ENCODE measurements at places on chromosomes 2 and 18. TPM values are rescaled to one million over a fixed set of nuclear protein-coding genes. Genes with fewer than 3 reads are reported as not detected.

Gene MEP1B
- not detected for polyA plus RNA-seq

Gene INHBB
- 5.1 TPM for polyA plus RNA-seq

Gene CNRIP1
- 6.4 TPM for polyA plus RNA-seq

GRCh38 chr2:212973347-212973746 lies 178.1 kb downstream of the IKZF2 start:
- no peak for DNase-seq

DNA sequence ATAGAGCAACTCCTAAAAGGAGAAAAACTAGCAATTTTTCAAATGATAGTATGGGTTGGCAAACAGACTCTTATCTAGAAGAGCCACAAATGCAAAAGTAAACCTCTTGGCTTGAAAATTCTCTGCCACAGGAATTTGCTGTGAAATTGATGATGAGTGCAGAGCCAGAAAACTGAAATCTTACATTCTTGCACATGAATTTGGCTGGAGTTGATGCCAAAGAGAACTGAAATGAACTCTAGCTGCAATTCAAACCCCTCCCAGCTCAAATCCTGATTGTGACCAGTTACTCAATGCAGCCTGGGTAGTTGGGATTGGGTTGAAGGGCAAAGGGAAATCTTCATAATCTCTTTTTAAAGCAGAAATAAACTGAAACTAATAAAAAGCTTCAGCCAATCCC lies 266.6 kb downstream of the PDE11A start:
- DNase-seq: no peak

DNA sequence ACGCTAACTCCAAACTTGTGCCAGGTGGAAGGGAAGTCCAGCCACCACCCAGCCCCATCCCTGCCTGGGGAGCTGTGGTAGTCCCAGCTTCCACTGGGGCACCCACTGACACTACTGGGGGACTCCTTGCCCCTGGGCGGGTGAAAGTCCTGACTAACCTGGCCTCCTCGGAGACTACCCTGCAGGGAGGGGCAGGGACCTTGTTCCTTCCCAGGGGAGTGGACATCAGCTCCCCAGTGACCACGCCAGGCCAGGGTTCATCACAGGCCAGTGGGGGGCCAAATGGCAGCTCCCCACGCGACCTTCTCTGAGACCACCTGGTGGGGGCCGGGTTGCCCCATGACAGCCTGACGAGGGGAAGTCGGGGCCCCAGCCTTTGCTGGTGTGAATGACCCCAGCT lies 420.0 kb upstream of the SALL3 start:
- no peak for DNase-seq

DNA sequence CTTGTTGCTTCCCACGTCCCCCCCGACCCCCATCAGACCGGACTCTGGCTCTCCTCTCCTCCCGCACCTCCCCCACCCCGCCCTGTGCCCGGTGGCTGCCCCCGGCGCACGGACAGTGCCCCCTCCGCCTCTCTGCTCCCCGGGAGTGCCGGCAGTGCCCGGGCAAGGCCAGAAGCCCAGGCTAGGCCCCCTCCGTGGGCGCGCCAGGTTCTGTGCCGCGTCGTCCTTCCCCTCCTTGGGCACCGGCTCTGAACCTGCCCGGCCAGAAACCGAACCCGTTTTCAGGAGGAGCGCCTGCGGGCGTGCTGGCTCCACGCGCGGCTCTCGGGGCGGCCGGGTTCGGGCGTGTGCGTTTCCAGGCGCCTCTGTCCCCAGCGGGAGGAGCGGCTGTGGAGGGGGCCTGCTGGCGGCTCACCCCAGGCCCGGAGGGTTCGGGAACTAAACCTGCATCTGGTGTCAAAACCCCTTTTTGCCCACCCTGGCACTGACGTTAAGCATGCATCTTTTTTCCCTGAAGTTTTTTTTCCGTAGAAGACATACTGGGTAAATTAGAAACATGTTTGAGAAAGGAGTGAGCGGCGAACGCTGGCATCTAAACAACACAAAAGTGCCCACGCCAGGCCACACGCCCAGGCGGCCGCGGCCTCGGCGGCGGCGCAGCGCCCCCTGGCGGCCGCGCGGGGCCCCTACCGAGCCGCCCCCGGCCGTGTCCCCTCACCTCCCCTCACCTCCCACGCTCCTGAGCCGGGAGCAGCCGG lies 123.9 kb upstream of the SLC1A4 start:
- DNase-seq: peak; percentile 81

GRCh38 chr2:121076498-121076820 lies 208.5 kb downstream of the TFCP2L1 start:
- no peak for DNase-seq

GRCh38 chr2:25293958-25294562 lies 47.7 kb downstream of the DNMT3A start:
- DNase-seq: no peak

DNA sequence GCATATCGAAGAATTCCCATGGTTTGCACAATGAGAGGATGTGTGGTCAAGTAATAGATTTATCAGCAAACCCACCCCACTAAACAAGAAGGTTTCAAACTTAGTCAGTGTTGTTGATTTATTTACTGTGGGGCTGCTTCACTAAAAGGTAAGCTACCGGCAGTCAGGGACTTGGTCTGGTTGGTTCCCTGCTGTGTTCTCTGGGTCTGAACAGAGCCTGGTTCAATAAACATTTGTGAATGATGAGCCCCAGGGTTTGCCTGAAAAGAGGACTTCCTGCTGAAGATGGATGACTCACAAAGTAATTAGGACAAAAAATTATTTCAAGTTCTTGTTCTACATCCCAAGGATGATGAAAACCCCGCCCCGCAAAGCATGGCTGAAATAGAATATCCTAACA lies 108.3 kb downstream of the SPP2 start:
- no peak for DNase-seq

- no peak for DNase-seq
Measured at GRCh38 chr2:45237850-45238542, 228.7 kb upstream of the SIX2 start.

DNA sequence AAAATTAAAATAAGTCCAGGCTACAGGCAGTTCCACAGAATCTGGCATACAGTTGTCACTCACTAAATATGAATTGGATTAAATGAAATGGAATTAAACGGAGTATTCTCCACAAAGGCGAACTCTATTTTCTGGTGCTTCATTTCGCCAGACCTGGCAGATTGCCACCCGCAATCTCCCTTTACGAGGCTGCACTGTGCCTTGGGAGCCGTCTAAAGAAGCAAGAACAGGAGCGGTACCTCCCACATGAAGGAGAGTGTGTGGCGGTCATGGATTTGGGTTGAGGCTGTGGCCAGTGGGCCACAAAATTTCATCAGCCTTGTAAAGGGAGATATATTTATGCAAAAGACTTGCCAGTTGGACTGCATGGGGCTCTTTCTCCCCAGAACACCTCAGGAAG lies 151.0 kb downstream of the OSR1 start:
- no peak for DNase-seq

Measured in pancreas (tissue), 10 donors.